ENCODE measurements at places on chromosomes 11 and 22.

- DNase-seq = no peak
Measured at GRCh38 chr11:83318931-83319330, 32.8 kb upstream of the CCDC90B start.

DNA sequence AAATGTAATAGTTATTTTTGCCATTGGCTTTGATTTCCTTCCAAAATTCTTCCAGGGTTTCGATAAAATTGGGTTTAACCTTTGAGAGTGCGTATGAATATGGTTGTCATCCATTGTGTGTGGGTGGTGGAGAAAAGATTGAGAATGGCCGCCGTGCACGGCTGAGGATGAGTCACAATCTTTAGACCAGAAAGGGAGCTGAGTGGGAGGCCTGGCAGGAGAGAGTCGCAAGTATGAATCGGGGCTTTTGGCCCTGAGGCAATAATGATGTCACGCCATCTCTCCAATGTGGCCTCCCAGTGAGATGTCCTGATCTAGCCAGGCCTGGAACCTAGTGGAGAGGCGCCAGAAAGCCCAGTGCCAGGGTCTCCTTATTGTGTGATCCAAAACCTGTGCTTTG, 33.1 kb upstream of the SMPD1 start:
- peak; percentile 67 for DNase-seq

DNA sequence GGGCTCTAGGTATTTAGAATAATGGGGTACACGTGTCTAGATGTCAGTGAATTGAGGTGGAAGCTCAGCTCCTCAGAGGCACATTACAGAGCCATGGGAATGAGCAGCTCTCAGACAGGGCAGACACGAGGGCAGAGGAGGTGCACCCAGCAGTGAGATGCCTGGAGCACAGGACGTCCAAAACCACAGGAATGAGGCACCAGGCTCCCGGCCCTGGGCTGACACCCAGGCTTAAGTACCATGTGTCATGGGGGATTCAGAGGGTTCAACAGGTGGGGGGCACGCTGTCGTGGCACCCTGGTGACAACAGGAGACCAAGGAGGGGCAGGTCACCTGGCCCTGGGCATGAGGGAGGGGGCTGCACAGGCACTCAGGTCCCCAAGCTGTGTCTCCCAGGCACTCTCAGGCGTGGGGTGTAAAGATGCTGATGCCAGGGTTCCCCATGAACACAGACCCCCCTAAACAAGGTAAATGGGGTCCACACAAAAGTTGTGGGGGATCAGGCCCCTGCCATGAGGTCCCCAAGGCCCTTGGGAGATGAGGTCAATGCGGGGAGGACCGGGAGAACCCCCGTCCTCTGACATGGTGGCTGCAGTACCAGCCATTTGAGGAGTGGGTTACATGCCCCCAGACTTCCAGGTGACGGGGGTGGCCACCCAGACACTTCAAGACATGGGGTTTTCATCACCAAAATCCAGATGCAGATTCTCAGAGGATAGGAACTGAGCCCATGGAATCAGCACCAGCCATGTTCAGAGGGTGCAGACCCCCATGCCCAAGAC, 5.6 kb upstream of the SYT8 start:
- no peak for DNase-seq

DNA sequence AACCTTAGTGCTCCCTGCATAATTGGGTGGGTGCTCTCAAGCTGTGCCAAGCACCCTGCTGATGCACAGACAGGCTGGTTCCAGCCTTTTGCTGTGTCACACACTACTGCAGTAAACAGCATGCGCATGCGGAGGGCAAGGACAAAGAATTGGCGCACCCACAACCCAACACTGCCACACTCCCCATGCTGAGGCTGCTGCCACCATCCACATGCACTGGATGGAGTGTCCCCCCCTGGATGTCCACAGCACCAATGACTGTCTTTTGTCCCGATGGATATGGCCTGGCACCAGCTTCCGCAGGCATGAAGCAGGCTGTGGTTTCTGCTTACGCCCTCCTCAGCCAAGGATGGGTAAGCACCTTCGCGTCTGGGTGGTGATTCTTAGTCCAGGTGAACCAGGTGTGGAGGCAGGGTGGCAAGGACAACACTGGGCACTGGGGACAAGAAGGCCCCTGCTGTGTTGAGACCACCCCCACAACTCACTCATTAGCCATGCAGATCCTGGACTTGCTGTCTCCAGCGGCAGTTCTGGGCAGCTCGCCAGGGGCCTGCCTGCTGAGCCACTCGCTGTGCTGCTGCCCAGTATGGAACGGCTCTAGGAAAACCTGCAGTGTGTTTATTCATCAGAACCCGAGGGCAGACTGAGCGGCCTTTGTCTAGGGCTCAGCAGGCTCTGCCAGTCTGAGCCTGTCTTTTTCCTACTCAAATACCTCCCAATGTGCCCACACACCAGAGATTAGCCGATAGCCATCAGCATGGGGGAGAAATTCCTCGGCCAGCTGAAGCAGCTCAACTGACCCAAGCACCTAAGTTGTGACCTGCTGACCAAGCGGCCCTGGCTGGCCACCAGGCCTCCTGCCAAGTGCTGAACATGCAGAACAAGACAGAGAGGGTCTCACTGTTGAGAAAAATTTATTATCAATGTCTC, 8.2 kb upstream of the NAP1L4 start:
- peak; percentile 38 for DNase-seq

DNA sequence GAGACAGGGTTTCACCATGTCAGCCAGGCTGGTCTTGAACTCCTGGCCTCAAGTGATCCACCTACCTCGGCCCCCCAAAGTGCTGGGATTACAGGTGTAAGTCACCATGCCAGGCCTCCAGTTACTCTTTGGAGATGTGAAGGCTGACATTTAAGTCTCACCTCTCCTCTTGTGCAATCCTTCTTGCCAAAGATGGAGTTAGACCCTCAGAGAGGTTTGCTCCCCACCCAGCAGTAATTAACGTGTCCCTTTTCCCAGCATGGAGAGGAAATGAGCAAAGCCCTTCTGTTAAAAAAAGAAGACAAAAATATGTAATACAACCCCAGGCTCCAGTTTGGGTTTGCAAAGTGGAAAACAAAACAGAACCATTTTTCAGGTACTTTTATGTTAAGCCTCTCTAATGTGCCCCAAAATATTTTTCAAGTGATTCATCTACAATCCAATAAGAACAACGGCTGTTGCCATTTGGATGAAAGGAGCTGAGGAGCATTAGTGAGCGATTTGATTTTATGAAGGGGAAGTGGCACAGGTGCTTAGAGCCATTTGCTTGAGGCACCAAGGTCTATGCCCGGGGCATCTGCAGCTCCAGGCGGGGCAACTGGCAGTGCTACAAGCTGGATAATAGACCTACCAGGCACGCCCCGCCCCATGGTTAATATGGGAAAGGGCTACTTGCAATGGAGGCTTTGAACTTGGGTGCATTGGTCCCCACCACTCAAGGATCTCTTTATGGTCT, 57.2 kb downstream of the GRIK4 start:
- no peak for DNase-seq

DNA sequence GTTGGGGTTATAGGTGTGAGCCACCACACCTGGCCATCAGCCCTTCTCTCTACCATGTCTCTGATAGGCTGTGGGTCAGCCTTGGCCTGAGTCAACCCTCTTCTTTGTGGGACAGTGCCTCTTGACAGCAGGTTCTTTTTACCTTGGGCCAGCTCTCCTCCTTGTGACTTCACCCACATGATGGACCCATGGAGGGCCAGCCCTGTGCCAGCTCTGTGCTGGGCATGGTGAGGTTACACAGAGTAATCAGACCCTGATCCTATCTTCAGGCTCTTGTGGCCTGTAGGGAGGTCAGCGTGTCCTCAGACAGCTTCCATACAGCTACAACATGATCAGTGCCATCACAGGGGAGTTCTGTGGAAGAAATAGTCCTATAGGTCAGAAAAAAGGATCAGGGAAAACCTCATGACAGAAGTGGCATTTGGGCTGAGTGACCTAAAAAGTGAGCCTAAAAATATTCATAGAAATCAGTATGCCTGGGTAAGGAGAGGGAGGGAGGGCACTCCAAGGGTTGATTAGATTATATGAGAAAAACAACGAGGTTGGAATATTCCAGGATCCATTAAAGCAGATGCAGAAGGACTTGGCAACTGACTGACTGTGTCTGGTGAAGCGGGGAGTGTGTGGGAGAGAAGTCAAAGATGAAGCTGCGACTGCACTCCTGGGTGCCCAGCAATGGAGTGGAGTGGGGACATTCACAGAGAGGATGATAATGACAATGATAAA, 17.1 kb downstream of the OTOG start:
- DNase-seq = no peak

DNA sequence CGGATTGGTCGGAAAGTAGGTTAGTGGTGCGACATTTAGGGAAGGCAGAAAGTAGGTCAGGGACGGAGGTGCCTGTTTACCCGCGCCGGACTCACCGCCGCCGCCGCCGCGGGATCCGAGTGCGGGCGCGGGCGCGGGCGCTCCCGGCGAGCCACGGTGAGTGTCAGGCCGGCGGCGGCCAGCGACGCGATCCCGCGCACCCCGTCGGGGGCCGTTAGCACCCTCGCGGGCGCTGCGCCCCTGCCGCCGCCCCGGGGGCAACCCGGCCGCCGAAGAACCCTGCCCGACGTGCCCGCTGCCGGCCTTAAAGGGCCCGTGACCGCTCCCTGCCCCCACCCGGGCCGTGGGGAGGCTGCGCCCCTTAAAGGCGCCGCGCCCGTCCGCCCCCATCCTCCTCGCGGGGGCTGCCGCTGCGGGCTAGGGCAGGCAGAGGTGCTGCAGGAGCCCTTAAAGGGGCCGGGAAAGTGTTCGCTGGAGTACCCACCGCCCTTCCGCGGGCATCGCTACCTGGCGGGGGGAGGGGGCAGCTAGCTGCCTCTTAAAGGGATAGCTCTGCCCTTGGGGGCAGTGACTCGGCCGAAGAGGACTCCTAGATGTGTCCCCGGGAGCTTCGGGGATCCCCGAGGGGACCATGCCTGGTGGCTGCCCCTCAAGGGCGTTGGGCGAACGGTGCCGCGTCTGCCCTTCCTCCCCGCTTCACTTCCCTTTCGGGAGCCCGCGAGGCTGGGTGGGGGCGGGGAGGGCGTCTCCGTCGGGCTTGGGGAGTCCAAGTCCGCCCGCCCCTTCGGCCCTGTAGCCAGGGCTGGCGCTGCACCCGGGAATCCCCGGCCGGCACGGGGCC, at the start of gene BMAL1:
BMAL1 (plus strand) TSS at position 23 of the 841 bp plus-strand sequence. CDS start 76,519 bp downstream, outside the sequence.
- DNase-seq = no peak

All from AG04450 (cell line).